Dermis microvascular lymphatic vessel endothelial cell (primary cell): ENCODE measurements at places on chromosomes 13 and 19. TPM values are rescaled to one million over a fixed set of nuclear protein-coding genes. Genes with fewer than 3 reads are reported as not detected.

BORA gene
- total RNA-seq, result 3.0 and 6.2 TPM in 2 replicates

LIM2 gene
- total RNA-seq, result not detected in 2 replicates

ANGPTL8 gene
- total RNA-seq, result not detected in 2 replicates

DHX34 gene
- 5.0 and 6.3 TPM in 2 replicates for total RNA-seq

ETV2 gene
- total RNA-seq, result under 0.01 and 0.26 TPM in 2 replicates

RNF225 gene
- not detected in 2 replicates for total RNA-seq

C2CD4C gene
- 3.7 and 7.2 TPM in 2 replicates for total RNA-seq

TMEM255B gene
- 45.6 and 51.7 TPM in 2 replicates for total RNA-seq

IGSF23 gene
- total RNA-seq, result 0.13 TPM in 2 replicates

ZBTB32 gene
- not detected in 2 replicates for total RNA-seq

REXO1 gene
- total RNA-seq, result 3.7 and 8.0 TPM in 2 replicates

PSG3 gene
- total RNA-seq, result under 0.01 and 0.13 TPM in 2 replicates

ZNF208 gene
- total RNA-seq, result 0.13 TPM in 2 replicates

GZMM gene
- not detected in 2 replicates for total RNA-seq

CACNG6 gene
- 0.38 and 0.77 TPM in 2 replicates for total RNA-seq

IZUMO1 gene
- total RNA-seq, result 0.25 and 0.26 TPM in 2 replicates

ZNF878 gene
- 0.13 and 0.26 TPM in 2 replicates for total RNA-seq

KASH5 gene
- total RNA-seq, result not detected in 2 replicates

KLK3 gene
- total RNA-seq, result not detected in 2 replicates

GADD45GIP1 gene
- 17.6 and 24.0 TPM in 2 replicates for total RNA-seq

NTN5 gene
- under 0.01 TPM in 1 of 2 replicates, not detected in the other for total RNA-seq

UNC13A gene
- total RNA-seq, result 0.13 TPM in 2 replicates

LILRB2 gene
- not detected in 2 replicates for total RNA-seq

SMAD9 gene
- 14.5 and 19.2 TPM in 2 replicates for total RNA-seq

SLITRK6 gene
- total RNA-seq, result not detected in 2 replicates

KIR2DL4 gene
- total RNA-seq, result not detected in 2 replicates

CCDC70 gene
- total RNA-seq, result not detected in 2 replicates

HSPBP1 gene
- total RNA-seq, result 19.9 and 26.8 TPM in 2 replicates

PALM3 gene
- total RNA-seq, result under 0.01 TPM in 1 of 2 replicates, not detected in the other

CHST8 gene
- under 0.01 TPM in 2 replicates for total RNA-seq

PDX1 gene
- not detected in 2 replicates for total RNA-seq

ZNF814 gene
- 2.3 and 4.0 TPM in 2 replicates for total RNA-seq

SIGLEC10 gene
- total RNA-seq, result not detected in 2 replicates

ACER1 gene
- not detected in 2 replicates for total RNA-seq

GPR12 gene
- total RNA-seq, result not detected in 2 replicates
